Ovary (tissue), 10 donors: ENCODE measurements at places on chromosomes 6 and 20.
A peak's percentile ranks its signal among the peaks of the same experiment; 100 is the strongest.

- DNase-seq: no peak
Measured at GRCh38 chr6:149934249-149935156, 7.3 kb upstream of the ULBP2 start.

GRCh38 chr20:31815408-31816188 lies 3.6 kb upstream of the MYLK2 start:
- no peak for DNase-seq

DNA sequence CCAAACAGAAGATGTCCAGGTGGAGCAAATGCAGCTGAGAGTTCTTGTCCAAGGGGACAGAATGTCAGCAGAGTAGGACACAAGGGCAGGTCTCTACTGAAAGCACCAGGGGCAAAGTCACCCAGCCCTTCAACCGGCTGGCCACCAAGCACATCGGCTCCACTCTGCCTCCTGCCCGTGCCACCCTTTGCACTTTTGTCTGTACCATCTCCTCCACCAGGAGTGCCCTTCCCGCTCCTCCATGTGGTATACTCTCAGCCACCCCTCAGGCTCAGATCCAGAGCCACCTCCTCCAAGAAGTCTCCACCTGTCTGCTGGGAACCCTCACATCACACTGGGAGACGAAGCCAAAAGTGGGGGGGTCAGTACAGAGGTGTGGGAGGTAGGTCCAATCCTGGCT lies 4.1 kb upstream of the HSPA12B start:
- DNase-seq: no peak

- DNase-seq: peak; percentile 57
Measured at GRCh38 chr6:7051780-7052442, 55.9 kb upstream of the RREB1 start.

GRCh38 chr6:82363428-82364086 lies at the start of gene TPBG:
TPBG (plus strand) TSS chr6:82363817; CDS start chr6:82364962, 1,145 bp downstream.
- DNase-seq: peak; percentile 60

DNA sequence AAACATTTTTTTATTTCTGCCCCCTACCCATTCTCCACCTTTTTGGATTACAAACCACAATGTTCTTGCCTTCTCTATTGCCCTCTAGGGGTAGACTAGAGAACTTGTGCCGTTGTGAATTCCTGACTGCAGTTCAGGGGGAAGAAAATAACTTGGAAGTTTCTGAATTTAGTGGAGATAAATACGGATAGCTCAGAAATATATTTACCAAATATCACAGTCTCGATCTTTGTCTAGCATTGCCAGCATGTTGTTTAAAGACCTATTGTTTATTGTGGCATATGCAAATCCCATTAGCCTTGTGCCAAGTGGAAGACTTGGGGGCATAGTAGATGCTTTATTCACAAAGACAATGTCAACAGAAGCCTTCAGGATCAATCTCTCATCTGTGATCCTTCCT lies 154.1 kb upstream of the MMS22L start:
- no peak for DNase-seq

DNA sequence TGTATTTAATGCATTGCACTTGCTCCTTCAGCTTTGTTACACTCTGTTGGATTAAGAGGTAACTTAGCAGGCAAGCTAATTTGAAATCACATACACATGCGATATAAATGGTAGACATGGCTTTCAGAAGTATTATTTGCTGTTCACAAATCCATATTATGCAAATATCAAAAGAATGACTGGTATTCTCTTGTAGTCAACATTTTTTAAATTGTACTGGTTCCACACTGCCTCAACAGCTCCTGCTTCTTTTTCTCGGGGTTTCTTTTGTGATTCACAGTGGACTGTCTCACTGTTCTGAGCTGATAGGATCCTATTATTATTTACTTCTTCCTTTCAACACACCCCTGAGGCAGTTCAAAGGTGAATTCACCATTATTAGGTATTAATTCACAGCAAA lies 927.4 kb downstream of the KIF16B start:
- no peak for DNase-seq

DNA sequence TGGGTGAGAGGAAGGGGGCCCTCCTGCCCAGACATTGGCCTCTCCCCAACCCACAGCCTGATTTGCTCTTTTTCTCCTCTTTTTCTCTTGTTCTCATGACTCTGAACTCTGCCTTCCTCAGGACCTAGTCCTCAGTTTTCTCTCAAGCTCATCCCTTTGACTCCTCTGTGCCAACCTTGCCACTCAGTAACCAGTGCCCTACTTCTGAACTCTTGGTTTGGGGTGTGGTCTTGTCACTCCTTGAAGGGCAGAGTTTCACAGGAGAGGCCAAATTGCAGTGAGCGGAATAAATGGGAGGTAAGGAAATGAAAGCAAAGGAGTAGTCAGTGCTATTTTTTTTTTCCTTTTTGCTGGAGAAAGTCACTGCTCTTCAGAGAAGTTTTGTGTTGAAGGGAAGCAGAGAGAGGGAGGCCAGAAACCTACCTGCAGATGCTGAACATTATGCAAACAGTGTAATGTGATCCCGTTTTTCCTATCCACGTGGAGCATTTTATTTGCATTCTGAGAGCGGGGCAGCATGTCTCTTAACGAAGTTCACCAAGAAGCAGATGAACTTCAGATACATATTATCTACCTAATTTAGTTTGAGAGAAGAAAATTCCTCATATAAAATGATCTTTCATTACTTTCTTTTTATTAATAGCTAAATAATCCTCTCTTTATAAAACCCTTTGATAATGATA lies 26.9 kb downstream of the CFAP61 start:
- DNase-seq: no peak

GRCh38 chr20:6595704-6596103 lies 171.8 kb upstream of the BMP2 start:
- no peak for DNase-seq

DNA sequence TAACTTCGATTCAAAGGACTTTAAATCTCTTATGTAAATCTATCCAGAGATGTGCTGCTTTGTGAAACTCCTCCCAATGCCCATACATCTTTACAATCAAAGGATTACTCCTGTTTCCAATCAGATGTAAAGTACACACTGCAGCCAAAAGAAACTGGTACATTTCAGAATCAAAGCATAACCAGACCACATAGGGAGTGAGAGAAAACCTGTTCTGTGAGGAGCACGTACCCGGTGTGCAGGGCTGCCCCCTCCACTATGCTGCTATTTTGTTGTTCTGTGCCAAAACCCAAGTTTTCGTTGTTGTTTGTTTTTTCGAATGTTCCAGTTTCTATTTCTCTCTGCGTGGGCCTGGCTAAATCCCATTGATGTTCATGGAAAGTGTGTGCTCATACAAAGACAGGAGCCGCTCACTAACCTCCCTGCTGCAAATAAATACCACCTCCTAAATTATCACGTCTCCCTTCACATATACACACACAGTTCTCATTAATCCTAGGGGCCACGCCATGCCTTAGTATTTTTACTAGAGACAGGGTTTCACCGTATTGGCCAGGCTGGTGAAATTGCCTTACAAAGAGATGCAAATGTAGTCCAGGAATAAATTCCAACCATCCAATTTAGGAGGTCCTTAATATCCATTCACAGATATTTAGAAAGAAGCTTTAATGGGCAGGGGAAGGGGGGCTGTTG lies 52.9 kb downstream of the ATP9A start:
- no peak for DNase-seq

DNA sequence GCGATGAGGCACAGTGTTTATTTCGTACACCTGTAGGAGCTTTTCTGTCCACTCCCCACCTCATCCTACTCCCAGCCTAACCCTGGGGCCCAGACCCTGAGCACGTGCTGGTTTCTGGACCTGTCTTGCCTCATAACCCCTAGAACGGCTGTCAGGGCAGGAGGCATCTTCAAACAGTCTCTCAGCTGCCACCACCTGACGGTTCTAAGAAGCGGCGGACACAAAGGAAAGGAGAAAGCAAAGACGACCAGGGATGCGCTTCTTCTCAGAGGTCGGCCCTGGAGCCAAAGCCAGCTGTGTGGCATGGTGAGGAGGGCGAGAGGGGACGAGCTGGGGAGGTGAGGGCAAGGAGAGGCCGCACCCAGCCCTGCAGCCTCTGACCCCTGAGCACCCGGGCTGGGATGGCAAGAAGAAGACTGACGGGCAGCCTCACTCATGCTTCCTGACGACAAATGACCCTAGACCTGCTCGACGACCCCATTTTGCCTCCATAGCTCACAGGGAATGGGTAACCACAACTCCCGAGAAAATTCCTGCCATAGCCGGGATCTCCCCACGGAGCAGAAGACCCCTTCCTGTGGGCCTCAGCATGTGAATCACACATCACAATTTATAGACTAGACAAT lies 62.1 kb downstream of the WDR27 start:
- DNase-seq: no peak

DNA sequence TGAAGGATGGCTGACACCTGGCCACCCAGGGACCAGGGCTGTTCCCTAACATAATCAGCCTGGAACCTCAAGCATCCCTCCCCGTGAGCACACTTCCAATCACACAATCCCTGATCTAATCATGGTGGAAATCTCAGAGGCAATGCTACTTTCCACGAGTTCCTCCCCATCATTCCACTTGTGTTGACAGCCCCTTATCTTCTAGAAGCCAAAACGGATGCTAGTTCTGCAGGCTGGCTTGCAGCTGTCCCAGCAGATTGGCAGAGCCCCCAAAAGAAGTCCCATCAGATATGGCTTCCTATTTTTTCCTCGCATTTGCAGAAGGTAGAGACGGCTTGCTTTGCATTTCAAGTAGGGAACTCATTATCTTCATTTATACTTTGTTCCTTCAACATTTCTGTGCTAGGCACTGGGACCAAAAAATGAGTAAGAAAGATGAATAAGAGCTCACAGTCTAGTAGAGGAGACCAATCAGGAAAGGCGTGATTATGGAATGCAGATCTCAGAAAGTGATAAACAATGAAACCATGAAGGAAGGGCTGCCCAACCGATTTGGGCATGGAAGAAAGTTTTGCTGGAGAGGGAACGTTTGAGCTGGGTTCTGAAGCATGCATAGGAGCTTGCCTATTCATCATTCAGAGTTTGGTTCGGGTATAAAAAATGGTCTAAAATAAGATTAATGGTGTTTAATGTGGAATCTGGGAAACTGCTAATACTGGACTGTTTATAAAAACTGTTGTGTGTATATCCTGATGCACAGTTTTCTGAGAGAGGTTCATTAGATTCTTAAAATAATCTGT lies 44.6 kb upstream of the TBC1D7 start:
- no peak for DNase-seq

GRCh38 chr20:3857405-3857804 lies 10.8 kb downstream of the MAVS start:
- DNase-seq: no peak

- no peak for DNase-seq
Measured at GRCh38 chr6:152151920-152152319, 344.4 kb downstream of the ESR1 start.

GRCh38 chr6:52424513-52424912 lies 4.4 kb downstream of the EFHC1 start:
- DNase-seq: no peak

DNA sequence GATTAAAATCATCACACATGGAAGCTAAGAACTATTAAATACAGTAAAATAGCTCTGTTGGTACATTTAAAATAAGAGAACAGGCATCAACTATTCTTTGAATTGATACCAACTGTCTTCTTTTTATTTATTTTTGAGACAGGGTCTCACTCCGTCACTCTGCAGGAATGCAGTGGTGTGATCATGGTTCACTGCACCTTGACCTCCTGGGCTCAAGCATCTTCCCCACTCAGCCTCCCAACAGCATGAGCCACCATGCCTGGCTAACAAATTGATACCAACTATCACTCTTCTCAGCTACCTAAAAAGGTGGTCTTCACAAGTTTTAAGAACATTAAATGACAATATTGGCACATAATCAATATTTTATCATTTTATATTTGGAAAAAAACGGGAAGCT lies 7.8 kb upstream of the PNISR start:
- DNase-seq: no peak

DNA sequence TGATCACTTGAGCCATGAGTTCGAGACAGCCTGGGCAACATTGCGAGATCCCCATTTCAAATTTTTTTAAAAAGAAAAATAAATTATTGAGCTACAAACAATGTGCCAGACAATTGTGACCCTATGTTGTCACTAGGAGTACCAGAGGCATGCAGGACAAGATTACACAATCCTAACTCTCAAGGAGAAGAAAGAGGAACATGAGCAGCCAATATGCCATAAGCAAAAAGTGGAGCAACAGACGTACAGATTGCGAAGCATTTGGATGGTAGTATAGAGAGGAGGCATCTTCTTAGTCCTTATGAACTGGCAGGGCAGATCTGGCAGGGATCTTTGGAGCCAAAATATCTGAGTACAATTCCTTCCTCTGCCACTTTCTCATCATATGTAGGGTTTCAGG lies 156.4 kb downstream of the OR2B2 start:
- no peak for DNase-seq

DNA sequence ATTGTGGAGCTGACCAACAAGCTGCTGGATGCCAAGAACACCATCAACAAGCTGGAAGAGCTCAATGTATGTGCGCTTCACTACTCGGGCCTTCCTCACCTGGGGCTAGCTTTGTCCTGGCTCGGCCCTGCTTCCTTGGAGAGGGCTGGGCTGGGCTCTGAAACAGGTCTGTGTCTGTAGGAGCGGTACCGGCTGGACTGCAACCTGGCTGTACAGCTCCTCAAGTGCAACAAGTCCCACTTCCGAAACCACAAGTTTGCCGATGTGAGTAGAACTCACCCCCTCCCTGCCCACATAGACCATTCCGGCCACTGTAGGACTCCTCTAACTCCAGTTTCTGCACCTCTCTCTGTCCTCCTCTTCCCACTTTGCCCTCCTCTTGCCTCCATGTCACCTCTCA lies 6.7 kb downstream of the LRRC73 start:
- no peak for DNase-seq

DNA sequence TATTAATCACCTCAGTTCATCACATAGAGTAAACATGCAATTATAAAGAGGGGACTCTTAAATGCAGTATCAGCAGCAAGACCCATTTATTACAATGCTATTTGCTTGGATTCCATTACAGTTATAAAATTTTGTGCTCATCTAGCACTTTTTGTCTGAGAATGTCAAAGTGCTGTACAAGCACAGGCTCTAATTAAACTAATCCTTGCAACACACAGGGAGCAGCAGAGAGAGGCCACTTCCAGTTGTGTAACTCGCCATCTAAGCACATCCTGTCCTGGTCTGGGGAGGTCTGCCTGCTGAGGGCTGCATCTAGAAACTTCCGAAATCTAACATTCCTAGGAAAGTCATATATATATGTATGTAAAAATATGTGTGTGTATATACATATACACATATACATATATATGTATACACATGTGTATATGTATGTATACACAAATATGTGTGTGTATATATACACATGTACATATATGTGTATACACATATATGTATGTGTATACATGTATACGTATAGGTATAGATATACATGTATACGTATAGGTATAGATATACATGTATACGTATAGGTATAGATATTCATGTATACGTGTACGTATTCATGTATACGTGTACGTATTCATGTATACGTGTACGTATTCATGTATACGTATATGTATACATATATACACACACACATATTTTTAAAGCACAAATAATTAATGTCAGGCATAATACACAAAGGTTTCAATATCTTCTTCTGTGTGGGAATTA lies 136.4 kb upstream of the JARID2 start:
- DNase-seq: no peak

GRCh38 chr6:128443553-128443952 lies 76.8 kb downstream of the PTPRK start:
- no peak for DNase-seq

- DNase-seq: no peak
Measured at GRCh38 chr20:37859406-37860171, 43.3 kb upstream of the VSTM2L start.
